SW480 (cell line): ENCODE measurements at places on chromosomes 6 and 20.

DNA sequence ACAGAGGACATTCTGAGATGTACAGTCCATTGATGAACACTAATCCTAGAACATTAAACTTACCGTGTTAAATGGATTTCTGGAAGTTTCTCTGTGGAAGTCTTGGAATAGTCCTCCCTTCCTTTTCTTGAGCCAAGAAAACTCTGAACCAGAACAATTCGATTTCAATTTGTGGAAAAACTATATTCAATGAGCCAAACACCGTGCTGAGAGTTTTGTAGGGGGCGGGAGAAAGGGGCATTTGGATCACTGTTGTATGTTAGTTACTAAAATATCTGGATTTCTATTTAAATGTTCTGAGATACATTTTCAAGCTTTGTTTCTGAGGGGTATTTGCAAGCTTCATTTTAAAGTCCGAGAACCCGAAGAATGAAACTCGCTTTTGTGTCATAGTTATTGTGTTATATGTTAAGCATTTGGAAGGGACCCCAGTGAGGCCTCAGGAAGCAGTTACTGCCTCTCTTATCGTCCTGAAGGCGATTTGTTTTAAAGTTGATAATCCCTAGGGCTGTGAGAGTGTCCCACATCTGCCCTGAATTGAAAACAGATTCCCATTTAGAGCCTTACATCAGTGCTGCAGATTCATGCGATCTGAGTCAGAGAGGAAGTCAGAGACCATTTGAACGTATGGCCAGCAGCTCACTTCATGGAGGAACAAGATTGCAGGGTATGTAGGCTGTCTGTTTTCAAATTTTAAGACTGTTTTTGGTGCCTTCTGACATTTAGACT, 70.8 kb upstream of the SASH1 start:
- no peak for DNase-seq

GRCh38 chr6:36386495-36387439, 702 bp downstream of the ETV7 start:
- DNase-seq = peak; percentile 38

GRCh38 chr6:5996714-5997419, 9.9 kb downstream of the NRN1 start:
- peak; percentile 8 for DNase-seq

GRCh38 chr20:32646486-32646885, 27.3 kb downstream of the C20orf203 start:
- DNase-seq = no peak

GRCh38 chr6:38638941-38639497, 710 bp downstream of the BTBD9 start:
- peak; percentile 59 for DNase-seq

DNA sequence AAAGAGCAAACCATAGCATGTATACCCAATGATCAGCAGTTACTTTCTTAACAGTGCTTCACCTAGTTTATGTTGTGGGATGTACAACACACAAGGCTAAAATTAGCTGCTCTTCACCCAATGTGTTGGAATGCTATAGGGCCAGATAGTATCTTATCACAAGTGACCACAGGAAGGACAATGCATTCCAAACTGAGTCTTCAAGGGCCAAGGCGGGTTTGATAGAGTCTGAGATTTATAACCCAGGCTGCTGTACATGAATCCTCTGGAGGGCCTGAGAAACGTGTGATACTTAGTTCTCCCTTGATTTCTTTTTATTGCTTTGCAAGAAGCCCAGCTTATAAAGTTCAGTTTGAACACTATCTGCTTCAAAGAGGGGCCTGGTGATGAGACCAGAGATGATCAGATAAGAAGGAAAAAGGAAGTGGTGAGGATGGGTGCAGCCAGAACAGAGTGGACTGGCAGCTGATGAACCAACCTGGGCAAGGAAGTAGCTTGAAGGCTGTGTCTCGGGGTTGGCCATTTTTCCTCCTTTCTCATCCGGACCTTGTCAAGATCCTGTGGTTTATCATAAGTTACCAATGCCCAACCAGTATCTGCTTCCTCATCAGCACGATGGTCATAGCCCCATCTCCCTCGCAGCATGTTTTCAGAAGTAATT, 62.2 kb upstream of the BMP2 start:
- DNase-seq = peak; percentile 6

DNA sequence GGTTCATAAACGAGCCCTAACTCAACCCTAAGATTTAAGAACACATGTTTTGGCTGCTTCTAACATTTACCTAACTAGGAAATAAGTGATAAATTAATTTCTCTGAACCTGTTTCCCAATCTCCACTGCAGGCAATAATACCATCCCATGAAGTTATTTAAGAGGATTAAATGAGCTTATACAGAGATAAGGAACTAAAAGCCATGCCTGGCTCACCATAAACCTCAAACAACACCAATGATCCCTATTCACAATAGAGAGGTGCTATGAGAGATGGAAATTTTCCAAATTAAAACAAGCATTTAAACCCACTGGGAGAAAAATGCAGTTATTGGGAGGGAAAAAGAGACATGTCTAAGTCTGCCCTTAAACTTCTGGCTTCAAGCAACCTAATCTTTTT, 33.9 kb upstream of the KLHL31 start:
- no peak for DNase-seq

- no peak for DNase-seq
Observed at GRCh38 chr20:21266191-21266536, 37.0 kb upstream of the XRN2 start.

GRCh38 chr6:73739096-73739495, 43.1 kb downstream of the CD109 start:
- peak; percentile 44 for DNase-seq

GRCh38 chr6:75849329-75850025, 100.4 kb downstream of the MYO6 start:
- DNase-seq = no peak

GRCh38 chr20:10332656-10333415, 101.2 kb downstream of the MKKS start:
- DNase-seq = no peak

- DNase-seq = no peak
Observed at GRCh38 chr6:70113171-70113570, 189.7 kb downstream of the COL9A1 start.

- no peak for DNase-seq
Observed at GRCh38 chr6:22134308-22134707, 162.5 kb downstream of the PRL start.

GRCh38 chr6:110735666-110736065, 79.6 kb downstream of the CDK19 start:
- DNase-seq = no peak

DNA sequence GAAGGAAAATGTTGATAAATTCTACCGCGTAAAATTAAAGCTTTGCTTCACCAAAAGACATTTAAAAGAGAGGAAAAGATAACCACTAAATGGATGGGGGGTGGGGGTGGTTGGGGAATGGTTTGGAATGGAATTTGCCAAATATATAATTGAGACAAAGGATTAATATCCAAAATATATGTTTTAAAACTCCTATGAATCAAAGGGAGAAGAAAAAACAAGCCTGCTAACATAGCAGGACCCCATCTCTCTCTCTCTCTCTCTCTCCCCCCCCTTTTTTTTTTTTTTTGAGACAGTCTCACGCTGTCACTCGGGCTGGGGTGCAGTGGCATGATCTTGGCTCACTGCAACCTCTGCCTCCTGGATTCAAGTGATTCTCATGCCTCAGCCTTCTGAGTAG, 13.4 kb upstream of the NR2E1 start:
- no peak for DNase-seq

- no peak for DNase-seq
Observed at GRCh38 chr6:126086560-126086959, 100.2 kb downstream of the TRMT11 start.

GRCh38 chr6:22079783-22080182, 217.1 kb downstream of the PRL start:
- no peak for DNase-seq
